ENCODE measurements at places on chromosomes 1 and 21.

- DNase-seq, result no peak
Observed at GRCh38 chr1:91924146-91924545, 25.1 kb upstream of the BRDT start.

DNA sequence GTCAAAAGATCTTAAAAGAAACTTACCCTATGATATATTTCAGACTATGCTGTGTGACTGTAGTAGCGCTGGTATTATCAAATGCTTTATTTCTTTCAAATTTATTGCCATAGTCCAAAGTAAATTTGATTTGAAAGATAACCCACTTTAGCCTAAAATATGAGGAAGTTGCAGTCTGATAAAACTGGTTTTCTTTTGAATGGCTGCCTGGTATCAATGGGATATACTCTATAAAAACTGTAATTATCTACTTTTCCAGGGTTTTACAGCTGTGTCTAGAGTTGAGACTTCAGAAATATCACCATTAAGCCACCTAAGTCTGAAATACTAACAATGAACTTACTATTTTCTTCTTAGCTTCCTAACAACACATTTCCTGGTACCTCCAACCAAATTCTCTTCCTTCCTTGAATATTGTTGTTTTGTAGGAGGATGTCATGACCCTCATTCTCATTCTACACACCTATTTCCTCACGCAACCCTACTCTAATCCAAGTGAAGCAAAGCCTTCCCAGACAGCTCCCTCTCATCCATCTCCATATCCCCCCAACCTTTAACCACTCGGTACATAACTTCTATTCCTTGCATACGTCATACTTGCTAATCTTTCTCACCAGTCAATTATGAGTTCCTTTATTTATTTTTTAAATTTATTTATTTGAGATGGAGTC, 17.0 kb downstream of the KDM5B start:
- DNase-seq, result no peak

DNA sequence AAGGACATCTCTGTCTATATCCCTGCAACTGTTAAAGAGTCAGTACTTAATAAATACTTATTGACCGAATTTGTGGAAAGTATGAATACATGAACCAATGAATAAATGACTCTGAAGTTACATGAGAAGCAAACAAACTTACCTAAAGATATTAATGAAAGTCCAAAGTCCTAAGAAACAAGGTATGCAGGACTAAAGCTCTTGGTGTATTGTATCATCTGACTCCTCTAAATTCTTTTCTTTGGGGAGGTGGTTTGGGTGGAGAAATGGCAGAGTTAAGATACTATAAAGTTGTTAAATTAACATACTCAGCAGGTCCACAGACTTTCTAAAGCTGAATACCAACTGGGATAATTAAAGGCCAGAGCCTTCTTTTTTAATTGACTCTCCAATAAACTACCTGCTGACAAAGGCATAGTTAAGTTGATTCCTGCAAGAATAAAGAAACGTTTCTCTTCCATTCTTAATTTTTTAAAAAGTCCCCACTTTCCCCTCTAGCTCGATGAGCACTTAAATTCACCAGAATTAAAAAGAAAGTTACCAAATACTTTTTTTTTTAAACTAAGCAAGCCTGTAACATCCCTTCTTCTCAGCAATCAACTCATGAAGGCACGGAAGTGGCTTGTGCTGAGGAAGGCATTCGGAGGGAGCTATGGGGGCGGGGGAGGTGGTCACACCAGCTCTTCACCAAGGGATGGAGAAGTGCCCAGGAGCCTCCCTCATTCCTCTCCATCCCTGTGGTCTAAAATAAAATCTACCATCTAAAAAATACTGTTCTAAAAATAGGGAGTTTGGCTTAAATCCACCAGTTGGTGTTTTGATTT, 61.1 kb downstream of the GADD45A start:
- no peak for DNase-seq

DNA sequence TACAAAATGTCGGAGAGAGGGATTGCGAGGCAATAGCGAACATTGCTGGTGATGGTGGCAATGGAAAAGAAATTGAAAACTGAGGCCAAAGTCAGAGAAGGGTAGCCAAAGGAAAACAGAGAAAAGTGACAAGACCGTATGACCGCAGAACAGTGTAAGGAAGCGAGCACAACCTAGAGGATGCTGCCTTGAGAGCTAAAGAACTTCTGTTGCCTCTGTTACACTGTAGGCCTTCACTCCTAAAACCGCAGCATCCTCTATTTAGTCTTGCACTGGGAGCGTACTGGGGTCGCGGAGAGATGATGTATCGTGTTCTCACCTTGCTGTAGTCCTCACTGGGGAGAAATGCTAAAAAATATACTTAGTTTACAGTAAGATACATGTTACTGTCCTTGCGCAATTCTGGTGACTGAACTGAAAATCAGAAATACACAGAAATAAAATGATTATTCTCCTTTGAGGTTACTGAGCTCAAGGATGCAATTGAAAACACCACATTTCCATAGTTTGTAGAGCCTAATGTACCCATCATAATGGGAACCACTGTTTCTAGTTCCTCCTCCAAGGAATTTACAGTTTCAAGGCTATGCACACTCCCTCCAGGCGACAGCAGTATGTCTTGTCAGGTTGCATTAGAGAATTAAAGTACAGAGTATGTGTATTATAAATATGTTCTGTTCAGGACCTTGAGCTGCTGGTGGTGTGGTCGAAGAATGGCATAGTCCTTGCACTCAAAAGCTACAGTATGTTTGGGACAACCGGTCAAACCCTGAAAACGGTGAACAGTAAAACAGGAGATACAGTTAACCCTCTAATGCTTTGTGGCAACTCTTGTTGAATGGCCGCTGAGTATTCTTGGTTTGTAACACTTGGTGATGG, 1.3 kb downstream of the NEK7 start:
- no peak for DNase-seq

DNA sequence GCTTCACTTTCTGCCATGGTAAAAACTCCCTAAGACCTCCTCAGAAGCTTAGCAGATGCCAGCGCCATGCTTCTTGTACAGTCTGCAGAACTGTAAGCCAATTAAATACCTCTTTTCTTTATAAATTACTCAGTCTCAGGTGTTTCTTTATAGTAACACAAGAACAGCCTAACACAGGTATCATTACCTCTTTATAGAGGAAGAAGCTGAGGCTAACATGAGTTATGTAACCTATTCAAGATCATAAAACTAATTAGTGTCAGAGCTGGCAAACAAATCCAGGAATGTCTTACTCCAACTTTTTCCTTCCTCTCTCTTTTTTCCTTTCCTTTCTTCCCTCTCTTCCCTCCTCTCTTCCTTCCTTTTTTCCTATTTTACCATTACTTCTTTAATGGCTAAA, 9.3 kb downstream of the NTMT2 start:
- no peak for DNase-seq

Measured in stimulated activated CD4-positive, alpha-beta T cell treated with anti-CD3 and anti-CD28 coated beads, Interleukin-4, amount 100 ng/mL, for 1 hour (primary cell).